Placental epithelial cell (primary cell): ENCODE measurements at places on chromosomes 7 and 10. TPM values are rescaled to one million over a fixed set of nuclear protein-coding genes. Genes with fewer than 3 reads are reported as not detected.

Gene CHAT
- 1.1 and 2.0 TPM in 2 replicates for total RNA-seq

Gene TBC1D12
- total RNA-seq: 10.2 and 10.3 TPM in 2 replicates

Gene SPRN
- not detected in 2 replicates for total RNA-seq

Gene C10orf105
- not detected in 2 replicates for total RNA-seq

Gene TCERG1L
- under 0.01 and 1.2 TPM in 2 replicates for total RNA-seq

Gene FOXI2
- not detected in 2 replicates for total RNA-seq

Gene HTR5A
- total RNA-seq: not detected in 2 replicates

Gene SFR1
- 10.8 and 11.4 TPM in 2 replicates for total RNA-seq

Gene SP4
- total RNA-seq: 3.1 and 4.9 TPM in 2 replicates

Gene CALML3
- total RNA-seq: not detected in 2 replicates

Gene PROSER2
- 11.8 and 40.6 TPM in 2 replicates for total RNA-seq

Gene FOXK1
- total RNA-seq: 18.1 and 18.5 TPM in 2 replicates

Gene DDIT4
- 334 and 704 TPM in 2 replicates for total RNA-seq

Gene TUBAL3
- not detected in 2 replicates for total RNA-seq

Gene FEZF1
- 0.39 TPM in 1 of 2 replicates, not detected in the other for total RNA-seq

Gene CYP2C19
- total RNA-seq: under 0.01 TPM in 1 of 2 replicates, not detected in the other

Gene LIPJ
- under 0.01 TPM in 1 of 2 replicates, not detected in the other for total RNA-seq

Gene FIS1
- 130 and 179 TPM in 2 replicates for total RNA-seq

Gene ASIC3
- total RNA-seq: 0.22 and 1.2 TPM in 2 replicates
